ENCODE measurements at places on chromosomes 12 and 14. TPM values are rescaled to one million over a fixed set of nuclear protein-coding genes. Genes with fewer than 3 reads are reported as not detected.

DNA sequence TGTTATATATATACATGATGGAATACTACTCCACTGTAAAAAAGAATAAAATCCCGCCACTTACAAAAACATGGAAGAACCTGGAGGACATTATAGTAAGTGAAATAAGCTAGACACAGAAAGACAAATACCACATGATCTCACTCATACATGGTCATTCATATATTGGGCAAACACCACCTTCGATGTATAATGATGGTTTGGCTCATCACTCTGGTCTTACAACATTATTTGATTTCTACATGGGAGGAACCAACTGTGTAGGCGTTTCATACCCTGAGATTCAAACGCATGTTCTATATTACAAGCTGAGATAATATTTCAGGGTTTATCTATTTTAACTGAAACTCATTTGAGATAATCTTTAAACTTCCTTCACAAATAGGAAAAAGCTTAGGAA lies 48.3 kb downstream of the ABCD2 start:
- DNase-seq = no peak

DNA sequence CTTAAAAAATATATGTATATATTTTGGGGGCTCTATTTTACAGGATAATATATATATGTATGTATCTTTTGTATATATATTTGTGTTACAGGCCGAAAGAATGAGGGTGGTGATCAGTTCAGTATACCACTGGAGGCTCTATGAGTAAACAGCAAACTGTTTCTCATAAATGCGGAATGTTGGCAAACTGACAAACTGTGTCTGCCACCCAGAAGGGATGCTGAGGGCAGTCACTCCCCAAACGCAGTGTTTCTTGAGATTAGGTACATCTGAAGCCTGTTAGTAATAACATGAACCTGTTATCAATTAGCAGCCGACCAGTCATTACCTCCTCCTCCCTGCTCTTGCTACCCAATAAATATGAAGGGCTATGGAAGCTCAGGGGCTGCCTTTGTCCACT lies 20.8 kb downstream of the TNFAIP2 start:
- DNase-seq = no peak

DNA sequence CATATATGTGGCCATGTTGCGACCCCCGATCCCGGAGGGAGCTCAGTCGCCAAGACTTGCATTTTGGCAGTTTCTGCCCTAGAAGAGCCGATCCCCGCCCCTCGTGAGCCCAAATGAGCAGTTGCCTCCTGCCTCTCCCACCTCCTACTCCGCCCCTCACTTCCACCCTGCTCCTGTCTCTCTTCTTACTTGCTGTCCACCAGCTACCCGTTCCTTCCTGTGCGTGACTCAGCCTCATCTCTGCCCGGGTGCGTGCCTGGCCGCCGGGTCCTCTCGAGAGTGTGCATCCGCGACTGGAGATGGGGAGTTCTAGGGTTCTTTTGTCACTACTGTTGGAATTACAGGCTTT lies 585 bp downstream of the GPATCH2L start:
- DNase-seq = peak; percentile 93

- DNase-seq = no peak
Observed at GRCh38 chr14:38121320-38122020, 86.2 kb upstream of the SSTR1 start.

DNA sequence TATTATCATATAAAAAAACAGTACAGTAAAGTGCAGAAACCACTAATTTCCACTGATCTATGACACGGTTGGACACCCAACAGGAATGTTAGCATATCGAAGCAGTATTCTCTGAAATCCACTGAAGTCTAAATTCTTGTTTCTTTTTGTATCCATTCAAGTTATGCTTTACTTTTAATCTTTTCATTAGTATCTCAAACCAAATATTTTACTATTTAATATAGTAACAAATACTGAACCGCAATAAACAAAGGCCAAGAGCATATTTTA lies 41.1 kb downstream of the ATXN2 start:
- no peak for DNase-seq

Gene KCNH5
- total RNA-seq = under 0.01 TPM

Gene SPIC
- not detected for total RNA-seq

Gene SOX5
- 0.27 TPM for total RNA-seq

Gene CLEC2B
- 17.0 TPM for total RNA-seq

Gene PLD4
- total RNA-seq = 25.6 TPM

Gene ATL1
- 11.0 TPM for total RNA-seq
